ENCODE measurements at places on chromosomes 5 and 9.
A peak's percentile ranks its signal among the peaks of the same experiment; 100 is the strongest.

GRCh38 chr5:98872674-98873073, 56.1 kb downstream of the CHD1 start:
- DNase-seq, result peak; percentile 28

DNA sequence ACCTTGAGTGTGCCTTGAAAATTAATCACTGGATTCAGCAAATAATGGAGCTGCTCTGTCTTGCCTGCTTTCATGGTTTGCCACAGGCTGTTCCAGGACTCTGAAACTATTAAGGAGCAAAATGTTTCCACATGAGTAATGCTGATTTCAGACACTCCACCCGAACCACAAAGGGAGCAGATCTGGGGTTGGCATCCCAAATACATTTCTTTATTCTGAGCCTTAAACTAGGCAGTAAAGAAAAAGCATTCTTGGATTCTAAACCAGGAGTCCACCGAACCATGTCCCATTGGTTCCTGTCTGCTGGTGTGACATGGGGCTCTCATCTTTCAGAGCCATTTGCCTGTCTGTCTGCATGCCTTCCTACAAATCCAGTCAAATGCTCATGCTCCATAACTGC, 10.1 kb upstream of the C1QTNF3 start:
- peak; percentile 59 for DNase-seq

GRCh38 chr9:95463148-95464060, 53.4 kb downstream of the PTCH1 start:
- DNase-seq, result no peak

DNA sequence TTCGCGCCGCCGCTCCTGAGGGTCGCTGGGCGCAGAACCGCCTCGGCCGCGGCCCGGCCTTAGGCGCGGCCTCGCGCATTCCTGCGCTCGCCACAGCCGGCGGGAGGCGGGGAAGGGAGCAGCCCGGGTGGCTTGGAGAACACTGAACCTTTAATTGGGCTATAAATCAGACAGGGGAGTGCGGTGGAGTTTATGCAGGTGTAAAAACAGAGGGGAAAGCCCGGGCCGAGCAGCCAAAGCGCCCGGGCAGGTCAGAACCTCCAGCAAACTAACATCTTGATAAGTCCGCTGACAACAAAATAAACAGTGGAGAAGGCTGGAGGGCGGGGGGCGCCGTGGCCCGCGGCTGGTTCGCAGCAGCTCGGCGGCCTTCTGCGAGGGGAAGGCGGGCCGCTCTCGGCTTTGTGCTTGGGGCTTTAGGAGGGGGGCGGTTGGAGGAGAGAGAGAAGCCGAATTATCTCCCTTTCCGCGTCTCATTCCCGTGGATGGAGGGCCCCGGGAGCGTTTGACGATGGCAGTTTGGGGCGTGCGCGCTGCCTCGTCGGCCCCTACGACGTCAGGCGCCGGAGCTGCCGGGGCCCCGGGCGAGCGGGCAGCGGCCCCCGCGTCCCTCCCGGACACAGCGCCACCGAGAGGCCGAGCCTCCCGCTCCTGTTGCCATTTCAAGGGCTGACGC, 11.3 kb downstream of the FOXD1 start:
- no peak for DNase-seq

GRCh38 chr5:137265457-137265856, 233.7 kb downstream of the SPOCK1 start:
- DNase-seq, result peak; percentile 48

GRCh38 chr5:107969847-107970246, 299.1 kb upstream of the EFNA5 start:
- no peak for DNase-seq

DNA sequence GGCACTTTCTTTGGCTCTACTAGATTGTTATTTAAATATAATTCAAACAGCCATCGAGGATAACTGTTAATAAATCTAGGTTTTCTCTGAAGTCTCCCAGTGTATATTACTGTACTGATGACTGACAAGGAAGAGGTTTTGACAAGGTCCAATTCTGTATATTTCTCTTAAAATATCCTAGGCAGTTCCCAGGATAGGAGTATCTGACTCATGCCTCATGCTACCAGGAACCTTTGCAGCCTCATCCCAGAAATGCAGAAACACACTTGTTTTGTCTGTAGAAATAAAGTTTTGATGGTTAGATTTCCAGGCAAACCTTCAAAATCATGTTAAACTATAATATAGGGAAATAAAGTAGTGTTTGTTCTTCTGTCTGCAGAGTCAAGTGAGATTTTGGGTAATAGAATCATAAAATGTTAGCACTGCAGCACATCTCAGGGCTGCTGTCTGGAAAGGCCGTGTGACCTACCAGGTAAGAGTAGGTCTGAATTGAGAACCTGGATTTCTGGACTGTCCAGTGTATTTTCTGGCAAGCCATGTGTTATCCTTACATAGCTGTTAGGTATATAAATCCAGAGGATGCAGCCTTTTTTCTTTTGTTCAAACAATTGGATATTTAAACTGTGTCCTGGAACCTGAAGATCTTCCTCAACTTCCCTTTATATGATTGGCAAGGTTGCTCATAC, 8.3 kb downstream of the UBE2D2 start:
- DNase-seq, result no peak

- peak; percentile 44 for DNase-seq
These were observed 629 bp downstream of the CCNH start for GRCh38 chr5:87411973-87412629.

DNA sequence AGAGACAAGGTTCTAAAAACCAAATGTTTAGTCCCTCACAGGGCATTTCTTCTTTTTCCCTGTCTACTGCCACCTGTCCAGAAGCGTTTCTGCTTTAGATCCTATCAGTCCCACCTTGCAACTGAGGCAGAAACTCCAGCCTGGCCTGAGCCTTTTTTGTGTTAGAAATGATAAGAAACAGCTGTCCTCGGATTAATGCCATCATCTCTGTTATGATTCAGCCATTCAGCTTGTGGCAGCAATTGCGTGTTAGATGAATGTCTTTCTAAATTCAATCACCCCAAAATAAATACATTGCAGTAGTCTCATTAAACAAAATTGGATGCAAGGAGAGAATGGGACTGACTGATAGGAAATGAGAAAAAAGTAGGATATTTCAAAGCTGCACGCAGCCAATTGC, 28.3 kb upstream of the FRMPD1 start:
- no peak for DNase-seq

GRCh38 chr9:82912645-82913044, 150.3 kb downstream of the RASEF start:
- no peak for DNase-seq

DNA sequence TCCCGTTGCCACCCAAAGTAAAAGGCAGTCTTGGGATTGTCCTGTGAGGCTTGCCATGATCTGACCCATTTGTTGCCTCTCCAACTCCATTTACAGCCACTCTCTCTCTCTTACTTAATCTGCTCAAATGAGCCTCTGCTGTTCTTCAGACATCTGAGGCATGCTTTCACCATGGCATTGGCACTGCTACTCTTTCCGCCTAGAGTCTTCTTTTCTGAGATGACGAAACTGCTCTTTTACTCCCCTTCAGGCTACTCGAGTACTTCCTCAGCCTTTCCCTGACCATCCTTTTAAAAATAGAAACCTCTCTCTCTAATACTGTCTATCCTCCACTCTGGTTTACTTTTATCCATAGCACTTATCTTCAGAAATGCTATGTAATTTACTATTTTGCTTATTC, 9.0 kb downstream of the FOCAD start:
- DNase-seq, result no peak

DNA sequence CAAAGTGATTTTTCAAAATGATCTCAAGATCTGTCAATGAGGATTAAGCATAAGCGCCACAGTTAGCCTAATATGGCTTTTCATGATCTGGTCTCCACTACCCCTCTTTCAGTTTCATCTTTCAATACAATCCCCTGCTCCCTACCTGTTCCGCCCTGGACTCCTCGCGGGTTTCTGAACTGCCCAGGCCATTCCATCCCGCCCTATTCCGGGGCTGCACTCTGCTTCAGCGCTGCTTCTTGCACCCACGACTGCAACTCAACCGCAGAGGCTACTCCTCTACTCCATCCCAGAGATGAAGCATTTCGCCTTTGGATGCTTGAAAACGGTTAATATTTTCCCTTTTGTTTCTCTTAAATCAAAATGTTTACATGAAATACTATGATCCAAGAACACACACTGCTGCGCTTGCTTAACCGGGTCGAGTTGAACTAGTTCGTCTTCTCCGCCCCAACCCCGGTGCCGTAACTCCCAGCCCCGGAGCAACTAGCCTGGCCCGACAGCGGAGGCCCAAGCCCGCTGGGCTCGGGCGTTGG, 716 bp upstream of the OTULIN start:
- no peak for DNase-seq
